T-helper 17 cell (primary cell): ENCODE measurements at places on chromosomes 7 and 10. TPM values are rescaled to one million over a fixed set of nuclear protein-coding genes. Genes with fewer than 3 reads are reported as not detected.

The ANXA11 gene
- total RNA-seq = 199 TPM

The WNT8B gene
- total RNA-seq = not detected

GRCh38 chr7:128304212-128304611 is 39.5 kb downstream of the RBM28 start:
- H3K4me3 ChIP-seq = no peak overlapping the region
- peaks cover 6% of the 10 kb centered on the region for H3K4me1 ChIP-seq
- H3K27ac ChIP-seq = no peak overlapping the region

DNA sequence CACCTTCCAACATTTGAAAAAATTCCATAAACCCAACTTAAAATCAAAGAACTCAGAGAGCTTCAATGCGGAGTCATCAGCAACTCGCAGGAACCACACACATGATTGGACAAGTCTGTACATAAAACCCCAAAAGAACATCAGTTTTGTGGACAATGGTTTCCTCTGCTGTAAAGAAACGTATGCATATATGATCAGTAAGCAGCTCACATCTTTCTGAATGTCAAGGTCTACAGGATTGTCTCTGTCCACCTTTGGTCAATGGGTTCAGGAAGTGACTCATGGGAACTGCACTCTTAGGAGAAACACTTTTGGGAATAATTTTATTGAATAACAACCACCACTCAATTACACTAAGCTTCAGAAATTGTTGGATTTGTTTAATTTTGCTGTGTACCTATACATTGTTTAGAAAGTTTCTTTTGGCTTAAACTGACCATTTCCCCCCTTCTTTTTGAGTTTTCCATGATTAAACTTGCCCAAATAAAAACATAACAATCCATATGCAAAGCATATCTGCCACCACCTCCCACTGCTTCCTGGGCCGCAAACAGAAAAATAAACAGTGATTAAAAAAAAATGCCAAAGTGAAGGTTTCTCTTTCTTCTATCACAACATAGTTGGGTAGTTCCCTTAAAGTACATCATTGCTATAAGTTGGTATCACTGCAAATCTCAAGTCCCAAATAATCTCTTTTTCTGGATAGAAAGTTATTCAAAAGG is 27.3 kb upstream of the AFAP1L2 start:
- no peak for DNase-seq
- H3K27me3 ChIP-seq = no peaks in the 10 kb centered on the region
- H3K4me3 ChIP-seq = no peak overlapping the region
- H3K4me1 ChIP-seq = peaks cover 4% of the 10 kb centered on the region
- H3K36me3 ChIP-seq = peaks cover 19% of the 10 kb centered on the region
- no peak overlapping the region for H3K27ac ChIP-seq

DNA sequence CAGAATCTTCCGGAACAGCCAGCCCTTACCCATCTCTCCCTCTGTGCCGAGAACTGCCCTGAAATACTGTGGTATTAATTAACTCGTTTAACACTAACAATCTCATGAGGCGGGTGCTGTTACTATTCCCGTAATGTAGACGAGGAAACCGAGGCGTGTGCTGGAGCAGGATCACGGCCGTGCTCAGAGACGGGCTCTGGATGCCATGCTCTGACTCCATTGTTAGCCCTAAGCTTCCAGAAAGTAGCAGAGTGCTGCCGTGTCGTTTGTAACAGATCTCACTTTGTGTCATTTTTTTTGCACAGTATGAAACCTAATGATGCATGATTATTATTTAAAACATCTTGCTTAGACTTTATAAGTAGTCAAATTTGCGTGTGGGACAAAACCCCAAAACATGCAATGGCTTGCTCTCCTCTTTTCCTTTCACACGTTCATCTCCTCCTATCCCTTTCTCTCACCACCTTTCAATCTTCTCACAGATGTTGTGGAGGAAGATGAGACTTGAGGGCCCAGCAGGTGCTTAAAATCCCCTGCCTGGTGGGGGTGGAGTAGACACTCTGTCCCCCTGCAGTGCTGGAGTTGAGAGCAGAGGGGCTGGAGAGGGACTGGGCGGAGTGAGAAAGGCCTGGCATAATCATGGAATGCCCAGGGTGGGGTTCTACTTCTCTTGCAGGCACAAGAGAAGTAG is 482 bp upstream of the ACTR3C start:
- DNase-seq = no peak
- peak overlapping the region; percentile 95 for H3K4me3 ChIP-seq
- H3K4me1 ChIP-seq = peaks cover 43% of the 10 kb centered on the region

GRCh38 chr10:124069341-124070264 is 23.8 kb downstream of the CHST15 start:
- H3K36me3 ChIP-seq = peaks cover 2% of the 10 kb centered on the region
- H3K4me1 ChIP-seq = peaks cover 20% of the 10 kb centered on the region
- H3K27me3 ChIP-seq = peaks cover 20% of the 10 kb centered on the region
- no peak overlapping the region for H3K4me3 ChIP-seq

DNA sequence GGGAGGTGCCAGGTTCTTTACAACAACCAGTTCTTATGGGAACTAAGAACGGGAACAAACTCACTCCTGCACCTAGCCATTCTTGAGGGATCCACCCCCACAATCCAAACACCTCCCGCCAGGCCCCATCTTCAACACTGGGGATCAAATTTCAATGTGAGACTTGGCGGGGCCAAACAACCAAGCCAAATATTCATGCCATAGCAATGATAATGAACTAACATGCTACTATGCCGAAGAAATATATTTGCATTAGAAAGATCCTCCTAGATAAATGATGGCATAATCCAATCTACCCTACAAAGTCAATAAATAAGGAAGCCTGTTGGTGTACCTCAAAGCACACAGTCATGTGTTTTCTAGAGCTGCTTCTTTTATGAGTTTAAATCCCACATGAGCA is 57.6 kb downstream of the CCDC71L start:
- no peak overlapping the region for H3K27ac ChIP-seq
- DNase-seq = no peak
- no peaks in the 10 kb centered on the region for H3K36me3 ChIP-seq

GRCh38 chr10:128466831-128467371 is 340.7 kb upstream of the MKI67 start:
- no peaks in the 10 kb centered on the region for H3K4me1 ChIP-seq
- no peaks in the 10 kb centered on the region for H3K36me3 ChIP-seq
- no peak overlapping the region for H3K4me3 ChIP-seq
- no peak overlapping the region for H3K27ac ChIP-seq
- DNase-seq = no peak
- H3K27me3 ChIP-seq = no peaks in the 10 kb centered on the region

- no peaks in the 10 kb centered on the region for H3K36me3 ChIP-seq
- H3K27me3 ChIP-seq = no peaks in the 10 kb centered on the region
- no peak overlapping the region for H3K4me3 ChIP-seq
Observed at GRCh38 chr10:76839276-76839675, 798.3 kb downstream of the KCNMA1 start.

DNA sequence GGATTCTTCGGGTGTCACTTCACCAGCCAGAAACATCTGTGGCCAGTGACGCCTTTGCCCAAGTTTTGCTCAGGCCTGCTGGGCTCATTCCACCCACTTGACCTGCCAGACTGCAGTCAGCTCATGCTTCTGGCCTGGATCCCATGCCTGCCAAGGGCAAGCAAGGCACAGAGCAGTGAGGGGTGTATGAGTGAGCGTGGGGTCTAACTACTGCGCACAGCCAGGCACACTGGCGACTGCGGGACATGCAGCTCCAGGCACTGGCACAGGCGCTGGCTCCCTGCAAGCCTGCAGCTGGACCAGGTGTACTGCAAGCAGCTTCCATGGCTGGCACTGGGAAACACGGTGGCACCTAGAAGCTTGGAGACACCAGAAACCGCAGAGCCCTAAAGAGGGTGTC is 80.1 kb downstream of the MTERF1 start:
- no peaks in the 10 kb centered on the region for H3K27me3 ChIP-seq
- H3K27ac ChIP-seq = no peak overlapping the region
- no peak for DNase-seq
- no peaks in the 10 kb centered on the region for H3K4me1 ChIP-seq
- no peak overlapping the region for H3K4me3 ChIP-seq

- no peak overlapping the region for H3K27ac ChIP-seq
- no peaks in the 10 kb centered on the region for H3K36me3 ChIP-seq
- H3K4me3 ChIP-seq = no peak overlapping the region
- no peaks in the 10 kb centered on the region for H3K4me1 ChIP-seq
Observed at GRCh38 chr7:132095111-132095765, 481.0 kb downstream of the PLXNA4 start.

GRCh38 chr10:62001898-62002297 is 100.4 kb downstream of the ARID5B start:
- peak overlapping the region; percentile 74 for H3K27ac ChIP-seq
- H3K4me1 ChIP-seq = peaks cover 29% of the 10 kb centered on the region
- no peak for DNase-seq
- no peak overlapping the region for H3K4me3 ChIP-seq
- H3K27me3 ChIP-seq = no peaks in the 10 kb centered on the region

- DNase-seq = no peak
- H3K4me1 ChIP-seq = peaks cover 2% of the 10 kb centered on the region
- no peak overlapping the region for H3K27ac ChIP-seq
Observed at GRCh38 chr7:35716038-35716803, 21.3 kb upstream of the HERPUD2 start.

- no peak overlapping the region for H3K27ac ChIP-seq
- no peak overlapping the region for H3K4me3 ChIP-seq
- no peak for DNase-seq
- peaks cover 3% of the 10 kb centered on the region for H3K36me3 ChIP-seq
Observed at GRCh38 chr10:23512355-23513058, 73.6 kb downstream of the OTUD1 start.

- no peak overlapping the region for H3K27ac ChIP-seq
- no peak for DNase-seq
- no peak overlapping the region for H3K4me3 ChIP-seq
- no peaks in the 10 kb centered on the region for H3K4me1 ChIP-seq
Observed at GRCh38 chr7:52877240-52877639, 158.2 kb upstream of the POM121L12 start.

DNA sequence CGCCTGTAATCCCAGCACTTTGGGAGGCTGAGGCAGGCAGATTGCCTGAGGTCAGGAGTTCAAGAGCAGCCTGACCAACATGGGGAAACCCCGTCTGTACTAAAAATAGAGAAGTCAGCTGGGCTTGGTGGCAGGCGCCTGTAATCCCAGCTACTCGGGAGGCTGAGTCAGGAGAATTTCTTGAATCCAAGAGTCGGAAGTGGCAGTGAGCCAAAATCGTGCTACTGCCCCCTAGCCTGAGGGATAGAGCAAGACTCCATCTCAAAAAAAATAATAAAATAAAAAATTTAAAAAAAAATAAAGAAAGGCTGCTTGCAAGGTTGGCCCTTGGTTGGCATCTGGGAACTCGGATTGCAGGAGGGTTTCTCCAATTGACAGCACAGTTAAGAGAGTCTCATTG is 221.6 kb downstream of the DGKI start:
- no peak overlapping the region for H3K27ac ChIP-seq
- H3K4me3 ChIP-seq = no peak overlapping the region
- H3K36me3 ChIP-seq = no peaks in the 10 kb centered on the region
- DNase-seq = no peak
- H3K4me1 ChIP-seq = peaks cover 4% of the 10 kb centered on the region

- DNase-seq = no peak
- no peaks in the 10 kb centered on the region for H3K4me1 ChIP-seq
- H3K27ac ChIP-seq = no peak overlapping the region
- H3K36me3 ChIP-seq = no peaks in the 10 kb centered on the region
Observed at GRCh38 chr7:136655414-136655813, 213.0 kb upstream of the CHRM2 start.

The ZPBP gene
- total RNA-seq = not detected

DNA sequence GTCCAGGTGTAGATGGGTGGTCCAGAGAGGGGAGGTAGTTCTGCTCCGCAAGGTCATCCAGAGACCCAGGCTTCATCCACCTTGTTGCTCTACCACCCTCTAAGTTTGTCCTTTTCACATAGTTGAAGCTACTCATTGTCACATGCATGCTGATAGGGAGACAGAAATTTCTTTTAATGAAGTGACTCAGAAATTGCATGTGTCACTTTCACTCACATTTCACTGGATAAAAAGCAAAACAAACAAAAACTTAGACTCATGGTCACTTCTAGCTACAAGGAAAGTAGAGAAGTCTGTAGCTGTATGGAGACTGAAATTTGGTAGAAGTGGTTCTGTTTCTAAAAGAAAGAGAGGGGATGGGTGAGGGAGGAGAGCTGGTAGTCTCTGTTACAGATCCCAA is 161.9 kb downstream of the SORCS3 start:
- H3K4me3 ChIP-seq = no peak overlapping the region
- no peak for DNase-seq
- H3K36me3 ChIP-seq = no peaks in the 10 kb centered on the region
- no peaks in the 10 kb centered on the region for H3K27me3 ChIP-seq
- H3K4me1 ChIP-seq = no peaks in the 10 kb centered on the region

The GRID1 gene
- total RNA-seq = not detected
